Activated CD4-positive, alpha-beta T cell treated with anti-CD3 and anti-CD28 coated beads, Interleukin-2, amount 50 U/mL, for 24 hours (primary cell): ENCODE measurements at places on chromosomes 4 and X.

DNA sequence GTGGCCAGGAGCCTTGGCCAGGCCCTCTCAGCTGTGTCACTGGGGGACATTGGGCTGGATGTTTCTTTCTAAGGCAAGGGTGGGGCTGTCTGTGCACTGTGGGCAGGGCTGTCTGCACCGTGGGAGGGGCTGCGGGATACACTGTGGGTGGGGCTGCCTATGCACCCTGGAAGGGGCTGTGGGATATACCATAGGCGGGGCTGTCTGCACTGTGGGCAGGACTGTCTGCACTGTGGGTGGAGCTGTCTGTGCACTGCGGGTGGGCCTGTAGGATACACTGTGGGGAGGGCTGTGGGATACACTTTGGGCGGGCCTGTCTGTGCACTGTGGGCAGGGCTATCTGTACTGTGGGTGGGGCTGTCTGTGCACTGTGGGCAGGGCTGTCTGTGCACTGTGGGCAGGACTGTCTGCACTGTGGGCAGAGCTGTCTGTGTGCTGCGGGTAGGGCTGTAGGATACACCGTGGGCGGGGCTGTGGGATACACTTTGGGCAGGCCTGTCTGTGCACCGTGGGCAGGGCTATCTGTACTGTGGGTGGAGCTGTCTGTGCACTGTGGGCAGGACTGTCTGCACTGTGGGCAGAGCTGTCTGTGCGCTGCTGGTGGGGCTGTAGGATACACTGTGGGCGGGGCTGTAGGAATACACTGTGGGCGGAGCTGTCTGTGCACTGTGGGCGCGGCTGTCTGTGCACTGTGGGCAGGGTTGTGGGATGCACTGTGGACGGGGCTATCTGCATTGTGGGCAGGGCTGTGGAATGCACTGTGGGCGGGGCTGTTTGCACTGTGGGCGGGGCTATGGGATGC, 31.1 kb downstream of the ACOX3 start:
- no peak for DNase-seq

- DNase-seq, result no peak
Measured at GRCh38 chr4:36099509-36099908, 144.8 kb downstream of the ARAP2 start.

- no peak for DNase-seq
Measured at GRCh38 chr4:82640540-82640939, 78.8 kb upstream of the TMEM150C start.

DNA sequence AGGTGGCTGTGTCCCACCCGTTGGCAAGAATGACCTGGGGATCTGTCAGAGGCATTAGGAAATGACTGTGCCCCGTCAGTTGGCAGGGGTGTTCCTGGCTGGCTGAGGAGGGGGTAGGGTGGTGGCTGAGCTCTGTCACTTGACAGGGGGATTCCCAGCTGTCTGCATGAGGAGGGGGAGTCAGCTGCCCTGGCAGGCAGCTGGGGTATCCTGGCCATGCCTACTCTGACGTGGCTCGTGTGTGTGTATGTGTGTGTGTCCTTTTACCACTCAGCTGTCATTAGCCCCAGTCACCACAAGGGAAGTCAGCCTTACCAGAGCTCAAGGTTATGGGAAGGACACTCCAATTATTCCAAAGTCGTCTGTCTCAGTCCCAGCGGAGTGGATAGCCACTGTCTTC, 93.2 kb downstream of the EFNB1 start:
- no peak for DNase-seq

DNA sequence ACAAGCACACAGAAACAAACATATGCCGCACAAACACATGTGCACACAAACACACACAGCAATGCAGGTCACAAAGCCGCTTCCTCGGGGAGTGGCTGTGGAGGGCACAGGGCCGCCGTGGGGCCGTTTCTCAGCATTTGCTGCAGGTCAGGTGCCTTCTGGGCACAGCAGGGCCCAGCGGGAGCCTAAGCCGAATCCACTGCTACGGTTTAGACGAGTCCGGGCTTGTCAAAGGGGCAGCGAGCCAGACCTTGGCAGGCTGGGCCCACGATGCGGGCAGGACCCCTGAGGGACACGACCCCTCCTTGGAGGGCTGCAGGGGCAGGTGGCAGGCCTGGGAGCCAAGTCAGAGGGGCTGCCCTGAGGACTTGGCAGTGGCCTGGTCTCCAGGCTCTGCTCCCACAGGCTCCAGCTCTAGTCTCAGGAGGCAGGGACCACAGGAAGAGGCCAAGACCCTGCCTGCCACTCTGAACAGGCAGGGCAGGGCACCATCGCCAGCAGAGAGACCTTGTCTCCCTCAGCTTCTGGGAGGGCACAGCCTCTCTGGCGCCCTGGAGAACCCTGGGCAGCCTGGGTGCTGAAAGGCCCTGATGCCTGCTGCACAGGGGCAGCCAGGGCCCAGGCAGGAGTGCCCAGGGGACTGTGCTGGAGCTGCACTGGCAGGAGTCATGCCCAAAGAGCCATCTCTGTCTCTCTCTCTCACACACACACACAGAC, 5.5 kb upstream of the ATP2B3 start:
- no peak for DNase-seq

GRCh38 chr4:141195095-141195707, 25.5 kb upstream of the ZNF330 start:
- no peak for DNase-seq

DNA sequence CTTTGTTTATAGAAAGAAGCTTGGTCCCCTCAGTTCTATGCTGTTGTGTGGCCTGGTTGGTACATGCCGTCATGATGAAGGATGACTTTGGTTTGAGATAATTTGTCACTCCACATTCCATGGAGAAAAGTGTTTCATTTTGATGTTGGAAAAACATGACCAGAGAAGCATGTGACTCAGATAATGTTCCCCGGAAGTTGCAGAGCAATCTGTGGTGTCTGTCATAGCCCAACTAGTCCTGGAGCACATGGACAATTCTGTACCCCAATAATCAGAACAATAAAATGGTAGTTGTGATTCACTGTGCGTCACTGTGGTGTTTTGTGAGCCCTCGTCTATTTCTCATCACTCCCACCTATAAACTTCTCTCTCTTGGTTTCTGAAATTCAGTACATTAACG, 85.1 kb downstream of the PDK3 start:
- DNase-seq, result no peak

DNA sequence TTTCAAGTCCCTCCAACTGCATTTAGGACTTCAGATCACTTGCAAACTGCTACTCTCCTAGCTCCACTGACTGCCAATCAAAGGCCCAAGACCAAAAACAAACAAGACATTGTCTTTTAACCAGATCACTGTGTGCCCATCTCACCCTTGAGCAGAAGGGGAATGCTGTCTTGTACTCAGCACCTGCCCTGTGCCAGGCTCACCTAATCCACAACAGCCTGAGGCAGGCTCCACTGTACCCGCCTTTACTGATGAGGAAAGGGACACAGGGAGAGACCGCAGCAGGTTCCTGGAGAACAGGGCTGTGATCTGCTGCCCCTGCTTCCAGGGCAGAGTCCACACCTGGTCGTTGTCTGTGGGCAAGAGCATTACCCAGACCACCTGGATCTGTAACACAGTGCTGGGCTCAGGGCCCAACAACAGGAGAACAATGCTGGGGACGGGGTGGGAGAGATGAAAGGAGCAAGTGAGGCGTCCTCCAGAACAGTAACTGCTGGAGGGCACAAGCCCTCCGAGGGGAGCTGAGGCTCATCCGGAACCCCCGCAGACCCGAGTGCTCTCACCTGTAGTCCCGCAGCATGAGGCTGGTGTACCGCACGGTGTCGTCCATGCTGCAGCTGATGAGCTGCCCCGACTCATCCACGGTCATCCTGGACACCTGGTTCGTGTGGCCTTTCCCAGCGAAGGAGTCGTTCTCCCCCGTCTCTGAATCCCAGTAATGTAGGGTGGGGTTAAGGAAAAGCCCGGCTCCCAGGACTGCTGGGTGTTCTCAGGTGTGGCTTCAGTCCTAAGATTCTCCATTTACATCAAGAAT, 33.9 kb downstream of the WDR1 start:
- no peak for DNase-seq

GRCh38 chr4:158181906-158182305, 9.1 kb upstream of the GASK1B start:
- DNase-seq, result no peak

DNA sequence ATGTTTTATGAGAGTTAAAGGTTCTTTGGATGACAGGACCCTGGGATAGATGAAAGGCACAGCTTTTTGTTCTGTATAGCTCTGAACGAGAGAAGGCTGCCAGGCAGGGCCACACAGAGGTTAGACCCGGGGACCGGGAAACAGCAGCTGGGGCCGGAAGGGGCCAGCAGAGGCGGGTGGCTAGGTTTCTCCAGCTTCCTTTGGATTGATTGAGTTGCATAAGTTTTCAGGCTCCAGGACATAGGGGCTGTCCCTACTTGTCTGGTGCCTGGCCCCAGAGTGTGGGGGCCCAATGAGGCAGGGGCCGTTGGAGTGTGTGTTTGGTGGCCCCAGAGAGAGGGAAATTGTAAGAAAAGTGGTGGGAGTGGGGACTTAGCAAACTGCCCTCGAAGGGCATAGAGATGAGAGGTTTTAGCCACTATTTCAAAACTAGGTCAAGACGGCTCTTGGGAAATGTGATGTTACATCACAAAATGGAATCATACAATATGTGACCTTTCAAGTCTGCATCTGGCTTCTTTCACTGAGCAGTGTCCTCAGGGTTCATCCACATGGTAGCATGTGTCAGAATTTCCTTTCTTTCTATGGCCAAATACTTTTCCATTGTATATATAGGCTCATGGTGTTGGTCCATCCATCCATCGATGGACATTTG, 3.7 kb downstream of the ZFP92 start:
- no peak for DNase-seq

GRCh38 chr4:87114245-87115062, 106.0 kb downstream of the KLHL8 start:
- no peak for DNase-seq

DNA sequence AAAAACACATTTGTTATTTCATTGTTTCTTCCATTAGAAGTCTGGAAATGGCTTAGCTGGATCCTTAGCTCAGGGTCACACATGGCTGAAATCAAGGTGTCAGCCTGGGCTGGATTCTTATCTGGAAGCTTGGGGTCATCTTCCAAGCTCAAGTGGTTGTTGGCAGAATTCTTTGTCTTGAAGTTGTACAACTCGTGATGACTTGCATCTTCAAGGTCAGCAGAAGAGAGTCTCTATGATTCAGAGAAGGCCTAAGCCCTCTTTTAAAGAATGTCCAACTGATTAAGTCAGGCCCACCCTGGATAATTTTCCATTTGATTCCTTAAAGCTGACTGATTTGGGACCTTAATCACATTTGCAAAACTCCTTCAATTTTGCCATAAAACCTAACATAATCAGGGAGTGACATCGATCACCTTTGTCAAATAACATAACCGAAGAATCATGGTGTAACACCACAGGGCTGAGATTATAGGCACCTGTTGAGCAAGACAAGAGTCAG, 22.1 kb downstream of the TMSB4X start:
- DNase-seq, result no peak

GRCh38 chr4:677431-678293, 3.3 kb downstream of the MYL5 start:
- DNase-seq, result no peak

DNA sequence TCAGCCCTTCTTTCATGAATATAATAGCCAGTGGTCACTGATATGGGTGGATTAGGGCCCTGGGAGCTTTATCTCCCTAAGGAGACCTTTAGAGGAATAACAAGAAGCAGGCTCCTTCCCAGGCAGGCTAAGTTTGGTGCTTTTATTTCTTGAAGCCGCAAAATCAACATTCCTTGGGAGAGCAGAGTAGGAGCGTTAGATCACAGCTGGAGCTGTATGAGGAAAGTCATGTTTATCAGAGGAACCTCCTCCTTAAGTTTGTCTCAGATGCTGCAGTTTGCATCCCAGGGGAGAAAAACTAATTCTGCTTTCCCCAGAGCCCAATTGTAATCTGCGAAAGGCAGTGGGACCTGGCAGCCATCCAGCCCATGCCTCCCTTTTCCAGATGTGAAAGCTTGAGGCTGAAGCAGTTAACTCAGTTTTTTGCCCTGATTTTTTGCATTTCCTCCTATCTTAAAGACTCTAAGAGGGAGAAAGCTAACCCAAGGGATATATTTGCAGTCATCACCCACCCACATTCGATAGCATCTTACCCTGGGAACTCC, 186.0 kb upstream of the FRMPD4 start:
- no peak for DNase-seq

DNA sequence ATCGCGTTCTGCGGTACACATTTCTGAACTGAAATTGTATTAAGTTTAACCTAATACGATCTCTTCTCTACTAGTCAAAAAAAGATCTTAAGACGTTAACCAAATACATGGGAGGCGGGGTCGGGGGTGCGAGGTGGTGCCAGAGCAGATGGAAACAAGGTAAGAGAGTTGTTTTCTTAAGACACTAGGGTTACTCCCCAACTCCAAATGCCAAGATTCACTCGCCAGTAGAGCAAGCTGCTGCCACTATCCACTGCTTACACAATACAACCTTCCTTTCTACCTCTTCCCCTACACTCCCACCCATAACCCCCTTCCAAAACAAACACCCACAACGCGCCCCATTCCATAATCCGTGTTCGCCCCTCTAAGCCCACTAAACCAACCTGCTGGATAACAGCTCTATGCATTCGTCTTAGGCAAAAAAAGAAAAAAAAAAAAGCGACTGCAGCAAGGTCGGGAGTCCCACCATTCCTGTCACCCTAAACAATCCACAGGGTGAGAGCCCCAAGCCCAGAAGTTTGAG, 1.3 kb downstream of the LCORL start:
- no peak for DNase-seq

GRCh38 chrX:50567636-50568035, 97.0 kb upstream of the DGKK start:
- DNase-seq, result no peak

DNA sequence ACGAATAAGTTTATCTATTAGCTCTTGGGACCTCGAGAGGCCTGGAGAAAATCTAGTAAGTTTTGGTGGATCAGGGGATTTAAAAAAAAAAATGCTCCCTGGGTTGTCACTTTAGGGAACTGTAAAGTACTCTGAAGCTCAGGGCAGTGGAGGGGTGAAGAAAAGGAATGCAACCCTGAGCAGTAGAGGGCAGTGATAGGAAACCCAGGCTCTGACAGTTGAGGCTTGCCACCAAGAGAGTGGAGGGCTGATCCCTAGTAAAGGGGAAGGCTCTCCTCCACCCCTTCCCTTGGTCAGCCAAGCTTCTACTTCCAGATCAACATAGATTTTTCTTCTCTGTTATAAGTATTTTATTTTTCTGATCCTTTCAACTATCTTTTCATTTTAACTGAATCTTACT, 73.1 kb downstream of the FBXO8 start:
- DNase-seq, result no peak

DNA sequence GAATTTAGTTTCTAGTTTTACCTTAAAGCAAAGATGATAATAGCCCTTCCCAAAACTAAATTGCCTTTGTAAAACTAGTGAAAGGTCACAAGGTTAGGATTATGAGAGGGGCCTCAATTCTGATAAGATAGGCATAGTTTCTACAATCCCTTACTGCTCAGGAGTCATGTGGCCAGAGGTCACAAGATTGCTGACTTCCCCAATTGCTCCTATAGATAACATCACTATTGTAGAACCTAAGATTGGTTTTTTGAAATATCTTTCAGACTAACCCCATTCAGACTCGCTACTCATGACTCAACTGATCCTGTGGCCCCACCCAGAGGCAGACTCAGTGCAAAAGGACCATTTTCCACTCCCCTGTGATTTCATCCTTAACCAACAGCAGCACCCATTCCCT, 70.3 kb downstream of the SCD5 start:
- no peak for DNase-seq

- no peak for DNase-seq
Measured at GRCh38 chr4:125681240-125681639, 366.5 kb downstream of the FAT4 start.
